ENCODE measurements at places on chromosomes 6 and 20.

DNA sequence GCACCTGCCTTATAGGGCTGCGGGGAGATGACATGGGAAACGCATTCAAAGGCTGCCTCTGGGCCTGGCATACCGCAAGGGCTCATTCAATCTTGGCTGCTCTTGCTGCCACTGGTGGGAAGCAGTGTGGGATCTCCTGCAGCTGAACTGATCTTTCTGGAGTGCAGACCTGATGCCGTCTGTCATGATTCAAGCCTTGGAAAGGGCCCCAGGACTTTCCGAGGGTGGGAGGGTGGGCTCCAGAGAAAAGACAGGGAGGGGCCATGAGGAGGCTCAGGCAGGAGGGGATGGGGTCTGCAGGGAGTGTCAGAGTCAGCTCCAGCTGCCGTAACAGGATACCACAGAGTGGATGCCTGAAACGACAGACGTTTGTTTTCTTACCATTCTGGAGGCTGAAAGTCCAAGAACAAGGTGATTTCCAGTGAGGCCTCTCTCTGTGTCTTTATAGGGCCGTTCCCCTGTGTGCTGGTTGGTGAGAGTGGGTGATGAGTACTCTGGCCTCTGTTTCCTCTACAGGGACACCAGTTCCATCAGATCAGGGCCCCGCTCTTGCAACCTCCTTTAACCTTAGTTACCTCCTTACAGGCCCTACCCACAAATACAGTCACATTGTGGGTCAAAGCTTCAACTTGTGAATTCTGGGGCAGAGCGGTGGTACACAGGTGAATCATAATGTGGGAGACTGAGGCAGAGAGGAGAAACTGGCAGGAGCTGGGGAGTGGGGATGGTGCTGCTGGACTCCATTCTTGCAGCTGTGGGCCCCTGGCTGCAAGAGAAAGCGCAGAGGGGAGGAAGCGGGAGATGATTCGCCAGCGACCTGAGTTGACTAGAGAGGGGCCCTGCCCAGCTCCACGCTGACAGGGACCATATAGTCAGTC, 148.4 kb downstream of the SYCP2 start:
- peak; percentile 69 for DNase-seq

- DNase-seq: no peak
Measured at GRCh38 chr6:7440476-7440875, 50.9 kb downstream of the RIOK1 start.

DNA sequence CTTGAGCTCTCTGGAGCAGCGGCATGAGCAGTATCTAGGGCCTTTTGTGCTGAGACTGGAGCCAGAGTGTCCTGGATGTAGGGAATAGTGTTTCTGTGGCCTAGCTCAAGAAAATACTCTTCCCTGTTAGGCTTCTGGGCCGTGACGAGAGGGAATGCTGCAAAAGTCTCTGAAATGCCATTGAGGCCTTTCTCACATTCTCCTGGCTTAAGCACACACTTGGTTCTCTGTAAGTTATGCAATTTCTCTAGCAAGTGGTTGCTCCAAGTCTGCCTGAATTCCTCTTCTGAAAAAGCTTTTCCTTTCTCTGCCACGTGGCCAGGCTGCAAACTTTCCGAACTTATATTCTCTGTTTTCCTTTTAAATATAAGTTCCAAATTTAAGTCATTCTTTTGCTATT, 744.4 kb downstream of the GRIK2 start:
- no peak for DNase-seq

GRCh38 chr6:33314515-33314942, 651 bp upstream of the TAPBP start:
- DNase-seq: no peak

GRCh38 chr6:155050311-155050710, 55.2 kb downstream of the TIAM2 start:
- no peak for DNase-seq

- DNase-seq: no peak
Measured at GRCh38 chr6:85865420-85866369, 223.0 kb upstream of the SYNCRIP start.

DNA sequence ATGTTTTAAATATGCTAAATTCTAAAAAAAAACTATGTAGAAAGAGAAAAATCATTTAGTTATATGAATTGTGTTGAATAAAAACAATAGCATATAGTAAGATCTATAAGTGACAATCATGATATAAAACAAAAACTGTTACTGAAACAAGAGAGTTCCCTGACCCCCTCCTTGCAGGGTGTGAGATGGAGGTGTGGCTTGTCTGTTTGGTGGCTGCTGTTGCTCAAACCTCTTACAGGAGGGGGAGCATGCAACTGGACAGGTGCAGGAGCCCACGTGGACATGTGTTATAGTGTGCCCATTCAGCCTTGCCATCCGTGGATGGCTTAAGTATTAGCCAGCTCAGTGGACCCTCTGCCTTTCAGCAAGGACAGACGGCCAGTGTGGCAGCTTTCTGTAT, 206.7 kb downstream of the MOXD1 start:
- no peak for DNase-seq

GRCh38 chr6:25165800-25166199, 113.4 kb upstream of the CARMIL1 start:
- no peak for DNase-seq

GRCh38 chr6:127855542-127856159, 45.2 kb downstream of the THEMIS start:
- DNase-seq: no peak

DNA sequence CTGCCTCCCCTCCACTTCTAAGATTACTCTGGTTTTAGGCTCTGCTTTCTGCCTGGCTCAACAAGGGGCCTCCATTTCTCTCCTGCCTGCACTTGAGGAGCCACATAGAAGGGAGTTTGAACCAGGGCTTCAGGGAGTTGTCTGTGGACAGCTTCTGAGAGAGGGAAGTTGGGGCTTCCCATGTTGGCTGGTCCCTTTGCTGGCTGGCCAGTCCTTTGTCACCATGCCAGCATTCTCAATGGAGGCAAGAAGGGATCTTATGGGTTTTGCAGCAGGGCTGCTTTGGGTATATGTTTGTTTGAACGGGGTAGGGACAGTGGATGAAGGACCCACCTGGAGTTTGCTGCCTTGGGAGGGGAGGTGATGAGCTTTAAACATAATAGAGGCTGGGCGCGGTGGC, 124.9 kb downstream of the CARMIL1 start:
- DNase-seq: no peak

DNA sequence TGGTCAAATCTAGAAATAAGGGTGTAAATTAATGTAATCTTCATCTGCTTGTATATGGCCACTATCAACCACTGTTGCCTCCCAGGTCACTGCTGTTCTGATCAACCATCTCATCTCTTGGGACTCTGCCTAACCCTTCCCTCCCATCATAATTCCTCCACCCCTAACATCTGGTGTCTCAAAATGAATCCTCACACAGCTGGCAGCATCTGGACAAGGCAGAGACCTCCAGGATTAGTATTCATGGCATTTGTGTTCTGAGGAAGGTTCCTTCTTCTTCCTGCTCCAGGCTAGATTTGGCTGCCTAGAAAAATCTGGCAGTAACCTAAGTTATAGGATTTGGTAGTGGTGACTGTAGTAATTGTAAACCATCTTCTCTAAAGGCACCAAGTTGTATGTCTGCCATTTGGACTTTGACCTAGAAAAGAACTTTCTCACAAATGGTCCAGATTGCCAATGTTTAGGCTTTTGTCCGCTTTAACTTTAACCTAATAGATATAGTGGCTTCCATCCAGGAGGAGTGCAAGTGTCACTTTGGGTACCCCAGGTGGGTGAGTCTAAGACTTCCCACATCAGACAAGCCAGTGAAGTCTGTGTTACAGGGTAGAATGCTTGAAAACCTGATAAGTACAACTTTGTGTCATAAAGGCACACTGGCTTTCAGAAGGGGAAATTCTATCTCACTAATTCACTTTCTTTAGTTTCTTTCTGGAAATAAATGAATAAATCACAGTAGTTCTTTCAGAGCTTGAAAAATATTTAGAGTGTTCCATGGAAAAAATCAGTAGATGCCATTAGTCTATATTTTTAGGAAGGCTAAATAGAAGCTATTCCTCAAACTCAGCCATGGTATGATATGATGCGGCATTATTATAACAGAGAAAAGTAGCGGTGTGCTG, 3.0 kb upstream of the PHACTR2 start:
- no peak for DNase-seq

DNA sequence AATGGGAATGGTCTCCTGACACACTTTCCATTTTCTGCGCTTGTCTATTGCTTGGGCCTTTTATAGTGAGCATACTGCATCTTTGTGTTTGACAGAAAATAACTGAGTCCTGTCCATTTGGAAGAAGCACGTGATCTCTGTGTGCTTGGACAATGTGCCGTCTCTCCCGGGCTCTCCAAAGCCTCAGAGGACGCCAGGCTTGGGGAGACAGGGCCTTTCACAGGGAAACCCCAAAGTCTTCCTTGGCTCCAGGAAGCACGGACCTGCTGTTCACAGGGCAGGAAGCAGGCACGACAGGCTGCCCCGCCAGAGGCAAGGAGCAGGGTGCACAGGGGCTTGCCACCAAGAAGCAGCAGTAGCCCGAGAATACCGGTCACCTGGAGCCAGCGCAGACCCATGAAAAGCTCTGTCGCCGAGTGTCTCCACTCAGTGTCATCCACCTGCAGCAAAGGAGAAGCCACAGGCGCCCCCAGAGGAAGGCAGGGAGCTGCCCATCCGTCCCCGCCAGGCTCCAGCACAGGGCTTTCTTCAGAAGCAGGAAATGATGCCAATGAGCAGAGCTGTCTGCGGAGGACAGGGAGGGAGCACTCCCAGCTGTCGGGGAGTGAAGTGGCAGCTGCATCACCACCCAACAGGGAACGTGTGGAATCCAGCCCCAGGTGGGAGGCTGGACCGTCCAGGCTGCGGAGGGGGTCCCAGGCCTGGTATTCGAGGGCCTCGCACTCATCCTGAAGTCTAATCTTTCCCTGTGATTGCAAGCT, 135.1 kb downstream of the AGPAT4 start:
- no peak for DNase-seq

- no peak for DNase-seq
Measured at GRCh38 chr20:44541992-44542391, 20.1 kb upstream of the SERINC3 start.

DNA sequence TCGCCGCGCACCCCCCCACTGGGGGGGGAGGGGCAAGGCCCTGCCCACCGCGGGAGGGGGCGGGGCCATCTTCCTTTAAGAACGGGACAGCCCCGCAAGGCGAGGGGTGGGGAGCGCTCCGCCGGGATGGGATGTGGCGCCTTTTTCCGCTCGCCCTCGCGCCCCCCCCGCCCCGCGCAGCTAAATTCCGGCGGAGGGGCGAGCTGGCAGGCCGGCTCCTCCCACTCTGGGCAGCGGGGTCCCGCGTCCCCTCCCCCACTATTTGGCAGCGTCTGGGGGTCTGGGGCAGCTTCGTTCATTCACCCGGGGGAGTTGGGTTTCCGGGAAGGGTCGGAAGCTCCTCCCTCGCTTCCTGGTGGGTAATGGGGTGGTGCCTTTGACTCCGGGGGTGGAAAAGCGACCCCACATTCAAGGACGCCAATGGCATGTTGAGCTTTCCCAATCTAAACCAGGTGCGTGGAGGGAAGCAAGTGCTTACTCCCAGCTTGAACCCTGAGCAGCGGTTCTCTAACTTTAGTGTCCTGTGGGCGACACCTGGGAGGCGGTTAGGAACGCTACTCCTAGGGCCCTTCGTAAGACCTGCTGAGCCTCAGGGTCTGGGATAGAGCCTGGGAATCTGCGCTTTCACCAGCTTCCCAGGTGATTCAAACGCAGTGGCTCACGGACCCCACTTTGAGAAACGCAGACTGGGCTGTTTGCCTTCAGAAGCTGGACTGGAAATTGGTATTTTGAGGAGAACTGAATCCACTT, 927 bp downstream of the ASXL1 start:
- peak; percentile 89 for DNase-seq

- no peak for DNase-seq
Measured at GRCh38 chr20:14406495-14406894, 69.1 kb upstream of the FLRT3 start.

DNA sequence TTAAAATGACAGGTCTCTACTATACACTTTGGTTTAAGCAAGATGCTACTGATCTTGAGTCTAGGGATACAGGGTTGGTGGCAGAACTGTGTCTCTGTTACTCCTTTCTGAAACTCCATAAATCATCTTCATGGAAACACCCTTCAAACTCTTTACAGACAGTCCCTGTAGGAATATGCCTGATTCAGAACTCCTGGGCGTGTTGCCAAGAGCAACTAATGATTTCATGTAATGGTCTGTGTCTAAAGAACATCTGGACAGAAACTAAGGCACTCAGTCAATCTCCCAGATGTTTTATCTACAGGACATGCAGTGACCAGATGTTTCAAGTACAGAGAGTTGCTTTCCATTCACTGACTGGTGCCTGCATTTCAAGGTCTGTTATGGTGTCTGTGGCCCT, 464.4 kb upstream of the CHD6 start:
- DNase-seq: no peak

- DNase-seq: no peak
Measured at GRCh38 chr6:6772751-6773150, 184.2 kb downstream of the LY86 start.

DNA sequence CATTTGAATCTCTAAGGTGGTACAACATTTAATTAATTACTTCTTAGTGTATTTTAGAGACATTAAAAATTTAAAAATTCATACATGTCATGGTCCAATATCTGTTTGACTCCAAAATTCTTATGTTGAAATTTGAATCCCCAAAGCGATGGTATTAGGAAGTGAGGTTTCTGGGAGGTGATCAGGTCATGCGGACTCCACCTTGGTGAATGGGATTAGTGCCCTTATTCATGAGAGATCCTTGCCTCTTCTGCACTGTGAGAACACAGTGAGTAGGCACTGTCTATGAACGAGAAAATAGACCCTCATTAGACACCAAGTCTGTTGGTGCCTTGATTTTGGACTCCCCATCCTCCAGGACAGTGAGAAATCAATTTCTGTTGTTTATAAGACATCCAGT, 254.7 kb downstream of the PTPRK start:
- no peak for DNase-seq

GRCh38 chr20:1301031-1301529, 27.9 kb downstream of the SDCBP2 start:
- DNase-seq: no peak

DNA sequence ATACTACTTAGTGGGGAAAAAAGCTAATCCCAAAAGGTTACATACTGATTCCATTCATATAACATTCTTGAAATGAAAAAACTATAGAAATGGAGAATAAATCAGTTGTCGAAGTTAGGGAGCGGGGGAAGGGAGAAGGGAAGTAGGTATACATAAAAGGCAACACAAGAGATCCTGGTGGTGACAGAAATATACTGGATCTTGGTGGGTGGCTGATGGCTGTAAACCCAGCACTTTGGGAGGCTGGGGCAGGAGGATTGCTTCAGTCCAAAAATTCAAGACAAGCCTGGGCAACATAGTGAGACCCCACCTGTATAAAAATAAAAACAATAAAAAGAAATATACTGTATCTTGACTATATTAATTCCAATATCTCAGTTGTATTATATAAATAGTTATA, 105.7 kb upstream of the LGSN start:
- no peak for DNase-seq

DNA sequence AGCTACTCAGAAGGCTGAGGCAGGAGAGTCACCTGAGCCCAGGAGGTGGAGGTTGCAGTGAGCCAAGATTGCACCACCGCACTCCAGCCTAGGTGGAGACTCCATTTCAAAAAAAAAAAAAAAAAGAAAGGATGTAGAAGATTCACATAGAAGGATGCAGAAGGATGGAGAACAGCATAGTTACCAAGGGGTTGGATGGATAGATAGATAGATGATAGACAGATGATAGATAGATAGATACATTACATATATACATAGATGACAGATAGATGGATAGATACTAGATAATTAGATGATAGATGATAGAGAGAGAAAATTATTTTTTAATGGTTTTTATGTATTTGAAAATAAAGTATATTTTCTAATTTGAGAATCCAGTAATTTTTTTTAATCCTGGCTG, 160.7 kb upstream of the ARID1B start:
- no peak for DNase-seq

Measured in osteocyte (in vitro differentiated cells).